ENCODE measurements at places on chromosomes 4 and X.

DNA sequence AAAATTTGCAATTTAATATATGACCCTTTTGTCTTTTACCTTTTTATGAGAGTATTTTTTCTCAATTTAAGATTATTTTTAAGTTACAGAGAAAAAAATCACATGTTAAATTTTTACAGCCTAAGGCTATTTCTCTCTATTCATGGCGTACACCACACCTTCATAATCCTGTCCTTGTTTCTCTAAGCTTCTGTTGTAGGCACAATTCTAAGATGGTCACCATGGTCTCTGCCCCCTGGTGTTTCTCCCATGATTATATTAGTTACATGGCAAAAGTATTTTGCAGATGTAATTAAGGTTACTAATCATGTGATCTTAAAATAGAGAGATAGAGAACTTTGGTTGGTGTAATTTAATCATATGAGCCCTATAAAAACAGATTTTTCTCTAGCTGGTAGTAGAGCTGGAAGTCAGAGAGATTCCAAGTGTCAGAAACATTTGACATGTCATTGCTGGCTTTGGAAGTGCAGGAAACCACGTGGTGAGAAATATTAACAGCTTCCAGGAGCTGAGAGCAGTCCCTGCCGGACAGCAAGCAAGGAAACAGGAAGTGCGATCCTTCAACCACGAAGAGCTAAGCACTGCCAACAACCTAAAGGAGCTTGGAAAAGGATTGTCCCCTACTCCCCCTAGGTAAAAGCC is 89.8 kb downstream of the EIF4E start:
- peak; percentile 21 for DNase-seq

- no peak for DNase-seq
Observed at GRCh38 chr4:183936047-183936446, 30.9 kb downstream of the STOX2 start.

- no peak for DNase-seq
Observed at GRCh38 chr4:2630556-2631273, 94.3 kb downstream of the FAM193A start.

- DNase-seq, result no peak
Observed at GRCh38 chrX:72002875-72003274, 92.2 kb downstream of the NHSL2 start.

DNA sequence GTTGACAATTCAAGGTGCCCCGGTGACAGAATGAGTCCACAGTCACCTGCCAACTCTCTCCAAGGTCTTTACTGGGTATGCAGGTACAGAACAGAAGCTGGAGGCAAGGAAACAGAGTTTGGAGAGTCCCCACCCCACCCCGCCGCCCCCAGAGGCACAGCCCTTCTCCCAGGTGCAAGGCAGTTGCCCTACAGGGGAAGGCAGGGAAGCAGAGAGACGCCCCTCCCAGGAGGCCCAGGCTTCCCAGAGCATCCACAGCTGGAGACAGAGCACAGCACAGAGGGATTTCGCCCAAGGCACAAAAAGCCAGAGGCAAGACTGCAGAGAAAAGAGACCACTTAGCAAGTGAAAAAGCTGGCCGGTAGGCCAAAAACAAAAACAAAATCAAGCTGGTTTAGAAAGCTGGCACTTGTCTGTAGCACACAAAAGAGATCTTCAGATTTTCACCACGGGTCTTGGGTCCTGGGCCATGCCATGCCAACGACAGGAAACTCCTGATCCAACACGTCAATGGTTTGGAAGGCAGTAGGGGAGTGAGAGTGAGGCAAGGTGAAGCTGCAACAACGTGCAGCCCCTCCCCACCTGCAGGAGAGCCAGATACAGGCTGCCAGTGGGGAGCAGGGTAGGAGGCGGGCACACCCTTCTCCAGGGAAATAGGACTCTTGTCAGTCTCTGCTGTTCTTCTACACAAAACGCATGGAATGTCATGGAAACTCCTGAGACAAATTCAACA is 113.3 kb downstream of the AFAP1 start:
- no peak for DNase-seq

GRCh38 chr4:27692868-27693634 is 832.4 kb downstream of the STIM2 start:
- DNase-seq, result no peak

- DNase-seq, result no peak
Observed at GRCh38 chrX:41684138-41684537, 4.6 kb upstream of the GPR34 start.

DNA sequence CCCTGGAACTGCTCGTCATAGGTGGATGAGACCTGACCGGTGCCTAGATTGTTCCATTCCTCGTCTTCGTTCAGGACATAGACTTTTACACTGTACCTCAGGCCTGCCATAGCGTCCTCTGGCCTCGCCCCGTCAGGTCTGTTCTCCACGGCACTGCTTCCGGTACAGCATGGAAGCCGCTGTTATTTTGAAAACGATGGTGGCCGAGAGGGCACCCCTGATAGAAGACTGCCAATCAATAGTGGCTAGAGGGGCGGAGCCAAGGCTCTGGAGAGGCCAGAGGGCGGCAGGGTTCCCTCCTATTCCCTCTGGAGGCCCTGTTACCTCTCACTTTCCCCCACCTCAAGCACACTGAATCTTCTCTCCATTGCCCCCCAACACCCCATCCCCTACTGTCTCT is at the start of gene PPP4R3C:
TSS of gene PPP4R3C (minus strand) at position 155 of the 400 bp plus-strand sequence. CDS start at position 110, 45 bp downstream.
- no peak for DNase-seq

DNA sequence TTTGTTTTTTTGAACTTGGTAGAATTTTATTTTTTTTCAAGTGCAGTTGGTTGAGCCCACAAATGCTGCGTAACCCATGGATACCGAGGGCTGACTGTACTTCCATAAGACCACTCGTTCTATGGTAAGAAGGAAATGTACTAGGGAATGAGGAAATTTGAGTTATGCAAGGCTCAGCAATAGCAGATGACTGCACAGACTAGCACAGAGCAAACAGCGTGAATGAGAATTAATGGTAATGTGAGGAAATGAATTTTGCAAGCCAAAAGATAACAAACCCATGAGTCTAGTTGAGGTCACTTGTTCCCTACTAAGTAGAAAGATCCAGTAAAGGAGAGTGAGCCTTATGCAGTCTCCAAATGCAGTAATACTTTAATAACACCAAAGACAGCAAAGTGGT is 17.4 kb downstream of the GSPT2 start:
- no peak for DNase-seq

DNA sequence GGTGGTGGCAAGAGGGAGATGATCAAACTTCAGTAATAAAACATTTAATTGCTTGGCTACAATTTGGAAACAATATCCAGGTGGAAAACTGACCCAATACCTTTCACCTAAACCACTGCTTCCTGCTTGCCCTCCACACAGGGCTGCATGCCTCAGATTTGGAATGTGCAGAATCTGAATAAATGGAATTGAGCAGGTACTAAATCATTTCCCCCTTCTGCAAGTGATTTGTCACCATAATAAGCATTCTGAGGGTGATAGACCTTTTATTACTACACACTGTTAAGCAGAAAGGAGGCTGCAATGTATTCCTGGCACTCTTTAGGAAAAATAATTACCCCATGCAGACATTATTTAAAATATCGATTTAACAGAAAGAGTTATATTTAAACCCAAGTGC is 291.8 kb downstream of the IDS start:
- no peak for DNase-seq

DNA sequence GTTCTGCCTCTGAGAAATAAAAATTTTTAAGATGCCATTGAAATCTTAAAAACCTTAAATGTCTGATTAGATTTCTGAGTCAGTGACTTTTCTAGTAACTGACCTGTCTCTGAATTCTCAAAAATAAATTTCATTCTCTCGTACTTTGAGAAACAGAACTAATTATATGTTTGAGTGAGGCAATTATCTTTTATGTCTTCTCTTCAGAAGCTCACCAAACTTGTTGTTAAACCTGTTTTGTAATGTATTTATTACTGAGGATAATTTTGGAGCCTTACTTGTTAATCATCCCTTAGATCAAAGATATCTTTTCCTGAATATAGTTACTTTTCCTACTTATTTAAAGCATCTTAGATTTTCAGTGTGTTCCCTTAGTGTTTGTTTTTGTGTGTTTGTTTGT is 64.5 kb upstream of the MMAA start:
- DNase-seq, result no peak

- DNase-seq, result no peak
Observed at GRCh38 chr4:163595580-163595979, 101.1 kb downstream of the TMA16 start.

GRCh38 chrX:13597874-13598273 is 28.5 kb downstream of the EGFL6 start:
- no peak for DNase-seq

DNA sequence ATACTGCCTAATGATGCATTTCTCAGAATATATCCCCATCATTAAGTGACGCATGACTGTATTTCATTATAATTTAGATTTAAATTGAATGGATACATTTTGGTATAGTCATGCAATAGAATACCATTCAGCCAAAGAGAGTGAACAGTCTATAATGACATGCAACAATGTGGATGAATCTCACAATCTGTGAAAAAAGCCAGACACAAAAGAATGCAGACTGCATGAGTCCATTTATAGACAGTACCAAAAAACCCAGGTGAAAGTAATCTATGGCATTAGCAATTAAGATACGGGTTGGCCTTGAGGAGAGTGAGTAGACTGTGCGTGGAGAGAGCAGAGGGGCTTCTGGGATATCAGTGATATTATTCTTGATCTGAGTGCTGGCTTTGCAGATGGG is 239.7 kb upstream of the PGRMC2 start:
- no peak for DNase-seq

GRCh38 chr4:72314869-72315268 is 254.2 kb downstream of the ADAMTS3 start:
- DNase-seq, result peak; percentile 58

DNA sequence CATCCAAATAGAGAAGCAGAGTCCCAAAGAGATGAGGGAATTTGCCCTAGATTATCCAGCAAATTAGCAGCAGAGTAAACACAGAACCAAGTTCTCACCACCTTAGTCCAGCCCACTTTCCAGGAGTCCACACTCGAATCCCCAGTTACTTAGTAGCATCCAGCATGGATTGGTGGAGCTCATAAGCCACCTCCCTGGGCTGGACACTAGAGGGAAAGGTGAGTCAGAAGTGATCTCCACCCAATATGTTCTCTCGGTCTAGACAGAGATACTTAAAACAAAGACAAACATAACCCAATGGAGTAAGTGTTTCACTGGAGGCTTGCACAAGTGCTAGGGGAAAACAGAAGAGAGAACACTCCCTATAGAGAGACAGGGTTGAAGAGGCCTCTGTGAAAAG is 105.1 kb upstream of the CPEB2 start:
- no peak for DNase-seq

All from kidney capillary endothelial cell (primary cell).